Activated T-cell treated with anti-CD3 and anti-CD28 coated beads for 24 hours (primary cell): ENCODE measurements at places on chromosomes 11 and 22.

DNA sequence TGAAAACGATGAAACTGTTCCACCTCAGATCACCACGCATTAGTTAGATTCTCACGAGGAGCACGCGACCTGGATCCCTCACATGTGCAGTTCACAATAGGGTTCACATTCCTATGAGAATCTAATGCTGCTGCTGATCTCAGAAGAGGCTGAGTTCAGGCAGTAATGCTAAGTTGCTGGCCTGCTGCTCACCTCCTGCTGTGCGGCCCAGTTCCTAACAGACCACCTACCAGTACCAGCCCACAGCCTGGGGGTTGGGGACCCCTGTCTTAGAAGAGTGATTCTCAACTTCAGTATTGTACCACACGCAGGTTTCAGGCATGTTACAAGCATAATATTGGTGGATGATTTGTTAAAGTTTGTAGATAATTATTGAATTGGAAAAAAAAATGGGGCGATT, 182.7 kb downstream of the BLID start:
- DNase-seq, result no peak

GRCh38 chr22:41702763-41703162, 3.5 kb downstream of the MEI1 start:
- DNase-seq, result no peak

DNA sequence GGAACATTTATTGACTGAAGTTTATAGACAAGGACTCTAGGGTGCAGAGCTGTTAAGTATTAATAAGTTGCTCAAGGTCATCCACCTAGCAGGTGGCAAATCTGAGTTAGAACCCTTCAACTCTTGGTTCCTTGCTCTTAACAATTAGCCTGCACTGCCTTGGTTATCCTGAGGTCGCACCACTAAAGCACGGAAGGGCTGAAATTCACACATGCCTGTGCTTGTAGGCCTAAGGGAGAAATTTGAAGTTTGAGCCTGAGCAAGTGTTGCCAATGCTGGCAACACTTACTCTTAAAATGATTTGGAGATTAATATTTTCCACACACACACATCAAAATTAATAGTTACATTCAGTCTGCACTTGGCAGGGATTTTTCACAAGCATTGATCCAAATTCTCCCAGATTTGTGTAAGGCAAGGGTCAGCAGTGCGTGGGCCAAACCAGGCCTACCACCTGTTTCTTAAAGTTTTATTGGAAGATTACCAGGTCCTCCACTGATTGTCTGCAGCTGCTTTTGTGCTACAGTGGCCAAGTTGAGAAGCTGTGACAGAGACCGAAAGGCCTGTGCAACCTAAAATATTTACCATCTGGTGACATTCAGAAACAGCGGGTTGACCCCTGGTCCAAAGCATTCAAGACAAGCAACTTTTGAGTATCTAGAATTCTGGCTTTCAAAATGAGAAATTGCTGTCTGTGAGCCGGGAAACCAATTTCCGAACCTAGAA, 16.3 kb downstream of the APOL5 start:
- no peak for DNase-seq

GRCh38 chr11:119153049-119153818, 4.4 kb downstream of the ABCG4 start:
- no peak for DNase-seq

- DNase-seq, result no peak
Observed at GRCh38 chr22:45262931-45263462, 21.8 kb upstream of the UPK3A start.

GRCh38 chr11:38593649-38594048, 1995.6 kb upstream of the RAG2 start:
- DNase-seq, result no peak

DNA sequence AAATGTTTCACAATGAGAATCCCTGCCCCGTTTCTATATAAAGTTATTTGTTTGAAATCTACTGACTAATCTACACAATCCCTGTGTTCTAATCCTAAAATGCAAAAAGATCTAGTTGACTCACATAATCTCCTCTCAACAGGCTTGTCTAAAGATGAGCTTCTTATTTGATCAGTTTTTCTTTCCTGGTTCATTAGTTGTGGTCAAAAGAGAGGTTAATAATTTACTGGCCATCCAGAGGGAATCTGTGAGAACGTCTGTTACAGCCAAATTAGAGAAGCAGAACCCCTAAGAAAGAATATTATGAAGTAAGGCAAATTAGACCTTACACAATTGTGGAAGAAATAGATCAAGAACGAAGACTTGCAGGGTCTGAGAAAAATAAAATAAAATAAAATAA, 173.7 kb upstream of the ANO3 start:
- no peak for DNase-seq

- DNase-seq, result no peak
Observed at GRCh38 chr11:58575377-58576020, at the start of gene LPXN. Gene LPXN (minus strand): TSS chr11:58575856. CDS start chr11:58575772, 84 bp downstream.

GRCh38 chr11:118258410-118258809, 5.7 kb downstream of the MPZL2 start:
- no peak for DNase-seq

- DNase-seq, result no peak
Observed at GRCh38 chr11:107824668-107825369, 33.8 kb downstream of the SLC35F2 start.

GRCh38 chr11:129967996-129968395, 34.6 kb downstream of the PRDM10 start:
- DNase-seq, result no peak

DNA sequence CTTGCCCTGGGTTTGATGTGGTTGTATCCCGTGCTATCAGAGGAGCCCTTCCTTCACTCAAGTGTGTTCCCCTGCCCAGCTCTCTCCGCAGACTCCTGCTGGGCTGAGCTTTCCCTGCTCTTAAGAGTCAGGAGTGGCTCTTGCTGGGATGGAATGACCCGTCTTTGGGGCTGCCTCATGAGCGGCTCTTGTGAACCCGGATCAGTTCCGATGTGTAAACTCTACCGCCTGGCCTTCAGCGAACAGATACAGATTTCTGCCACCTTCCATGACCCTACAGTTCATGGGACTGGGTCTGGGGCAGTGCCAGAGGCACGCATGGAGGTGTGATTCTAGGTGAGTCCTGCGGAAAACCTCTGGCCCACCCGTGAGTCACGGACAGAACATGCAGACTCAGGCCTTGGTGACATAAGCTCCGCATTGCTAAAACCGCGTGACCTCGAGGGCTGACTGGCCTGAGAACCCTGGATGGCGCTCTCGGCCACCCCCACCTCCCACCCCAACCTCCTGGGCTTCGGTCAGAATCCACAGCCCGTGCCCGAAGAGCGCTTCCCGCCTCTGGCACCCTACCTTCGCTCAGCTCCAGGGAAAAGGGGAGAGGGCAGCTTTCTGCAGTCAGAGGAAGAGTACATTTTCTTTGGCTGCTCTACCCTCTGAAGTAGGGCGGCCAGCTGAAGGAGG, 1.3 kb upstream of the ZBTB16 start:
- DNase-seq, result no peak
